ENCODE measurements at places on chromosomes 3 and 15.

DNA sequence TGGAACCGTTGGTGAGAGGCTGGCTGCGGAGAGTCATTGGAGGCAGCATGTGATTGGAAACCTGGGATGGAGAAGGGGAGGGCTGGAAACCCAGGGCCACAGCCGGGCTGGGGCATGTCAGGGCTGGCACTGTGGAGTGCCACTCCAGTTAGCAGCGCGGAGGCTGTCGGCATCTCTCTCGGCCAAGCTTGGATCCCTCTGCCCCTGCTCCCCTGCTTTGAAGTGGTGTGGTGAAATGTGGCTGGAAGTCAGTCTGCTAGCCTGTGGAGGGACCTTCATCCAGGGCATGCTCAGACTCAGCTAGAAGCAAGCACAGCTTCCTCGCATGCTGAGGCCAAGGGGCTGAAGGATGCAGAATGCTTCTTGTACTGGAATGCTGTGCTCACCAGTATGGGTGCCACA is 13.5 kb downstream of the SLCO3A1 start:
- DNase-seq, result no peak

DNA sequence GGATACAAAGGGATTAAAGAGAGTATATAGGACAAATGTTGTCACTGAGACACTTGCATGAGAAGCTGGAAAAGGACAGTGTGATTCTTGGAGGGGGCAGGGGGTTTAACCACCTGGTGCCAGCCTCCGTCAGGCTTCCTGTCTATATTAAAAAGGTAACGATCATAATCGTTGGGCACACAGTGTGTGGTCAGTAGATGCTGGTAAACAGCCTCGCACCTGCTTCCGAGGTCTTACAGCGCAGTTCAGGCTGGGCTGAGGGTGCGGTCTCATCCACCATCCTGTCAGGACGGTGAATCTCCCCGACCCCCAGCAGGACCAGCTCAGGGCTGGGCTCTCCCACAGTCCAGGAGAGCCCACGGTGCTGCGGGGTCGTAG is 47.7 kb upstream of the SMAD6 start:
- DNase-seq, result no peak

DNA sequence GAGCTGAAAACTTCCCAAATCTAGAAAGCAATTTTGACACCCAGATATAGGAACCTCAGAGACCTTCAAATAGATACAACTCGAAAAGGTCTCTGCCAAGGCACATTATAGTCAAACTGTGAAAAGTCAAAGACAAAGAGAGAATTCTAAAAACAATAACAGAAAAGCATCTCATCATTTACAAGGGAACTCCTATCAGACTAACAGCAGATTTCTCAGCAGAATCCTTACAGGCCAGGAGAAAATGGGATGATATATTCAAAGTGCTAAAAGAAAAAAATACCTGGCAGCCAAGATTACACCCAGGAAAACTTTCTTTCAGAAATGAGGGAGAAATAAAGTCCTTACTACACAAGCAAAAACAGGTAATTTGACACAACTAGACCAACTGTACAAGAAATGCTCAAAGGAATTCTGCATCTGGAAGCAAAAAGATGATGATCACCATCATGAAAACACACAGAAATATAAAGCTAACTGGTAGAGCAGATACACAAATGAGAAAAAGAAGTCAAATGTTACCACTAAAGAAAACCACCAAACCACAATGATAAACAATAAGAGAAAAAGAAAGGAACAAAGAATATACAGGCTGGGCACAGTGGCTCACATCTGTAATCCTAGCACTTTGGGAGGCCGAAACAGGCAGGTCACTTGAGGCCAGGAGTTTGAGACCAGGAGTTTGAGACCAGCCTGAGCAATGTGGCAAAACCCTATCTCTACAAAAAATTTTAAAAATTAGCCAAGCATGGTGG is 50.4 kb downstream of the ADAM10 start:
- DNase-seq, result no peak

DNA sequence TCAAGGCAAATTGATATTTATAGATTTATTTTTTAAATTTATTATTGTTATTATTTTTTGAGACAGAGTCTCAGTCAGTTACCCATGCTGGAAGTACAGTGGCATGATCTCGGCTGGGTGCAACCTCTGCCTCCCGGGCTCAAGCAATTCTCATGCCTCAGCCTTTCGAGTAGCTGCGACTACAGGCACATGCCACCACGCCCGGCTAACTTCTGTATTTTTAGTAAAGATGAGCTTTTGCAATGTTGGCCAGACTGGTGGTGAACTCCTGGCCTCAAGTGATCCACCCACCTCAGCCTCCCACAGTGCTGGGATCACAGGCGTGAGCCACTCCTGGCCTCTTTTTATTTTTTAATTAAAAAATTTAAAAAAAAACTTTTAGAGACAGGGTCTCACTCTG is 19.0 kb downstream of the SPG21 start:
- no peak for DNase-seq

Measured in right kidney (tissue), 9 donors.